CD8-positive, alpha-beta memory T cell (primary cell): ENCODE measurements at places on chromosomes 12 and 14.

DNA sequence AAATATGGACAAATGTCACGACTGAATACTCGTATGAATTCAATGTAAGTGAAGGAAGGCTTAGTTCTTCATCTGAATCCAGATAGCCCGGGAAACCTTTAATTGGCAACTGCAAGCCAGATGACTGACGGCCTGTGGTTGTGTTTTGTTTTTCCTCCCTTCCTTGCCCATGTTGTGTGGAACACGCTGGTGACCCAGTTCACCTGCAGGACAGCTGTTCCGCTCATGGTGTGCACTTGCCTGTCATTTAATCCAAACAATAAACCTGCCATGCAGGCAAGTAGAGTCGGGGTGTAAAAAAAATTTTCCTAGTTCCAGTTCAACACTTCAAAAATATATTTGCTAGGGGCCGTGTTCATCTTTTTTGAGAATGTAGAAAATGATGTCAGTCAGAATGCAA is 88.0 kb downstream of the TMEM132D start:
- no peak overlapping the region for H3K4me3 ChIP-seq
- H3K27me3 ChIP-seq: no peaks in the 10 kb centered on the region
- no peak overlapping the region for H3K27ac ChIP-seq
- no peaks in the 10 kb centered on the region for H3K4me1 ChIP-seq
- H3K36me3 ChIP-seq: no peaks in the 10 kb centered on the region
- no peak for DNase-seq

DNA sequence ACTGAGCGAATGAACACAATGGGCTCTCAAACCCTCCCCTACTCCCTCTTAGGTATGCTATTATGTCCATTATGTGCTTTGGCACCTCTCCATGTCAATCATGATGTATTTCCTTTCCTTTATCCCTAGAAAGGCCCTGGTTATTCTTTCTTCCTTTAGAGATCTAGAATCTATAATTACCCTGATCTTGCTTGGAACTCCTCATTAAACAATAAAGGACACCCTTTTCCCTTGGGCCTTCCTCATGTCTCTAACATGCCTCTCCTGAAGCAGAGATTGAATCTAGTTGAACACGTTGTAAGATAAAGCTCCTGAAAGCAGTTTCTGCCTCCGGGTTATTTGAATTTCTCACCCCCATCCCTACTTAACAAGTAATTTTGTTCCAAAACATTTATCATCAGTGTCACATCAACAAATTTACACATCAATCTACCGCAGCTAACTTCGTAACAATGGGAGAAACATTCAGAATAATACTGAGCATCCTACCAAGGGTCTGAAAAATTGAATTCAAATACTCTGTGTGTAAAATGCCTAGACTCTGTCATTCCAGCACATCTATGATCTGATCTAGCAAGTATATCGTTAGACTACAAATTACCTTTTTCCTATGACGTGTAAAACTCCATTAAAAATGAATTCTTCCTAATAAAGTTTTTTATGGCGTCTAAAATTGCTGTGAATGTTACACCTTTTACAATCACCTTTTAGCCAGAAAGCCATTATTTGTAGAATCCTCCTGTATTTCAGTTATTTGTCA is 5.4 kb downstream of the USP44 start:
- no peak overlapping the region for H3K4me3 ChIP-seq
- DNase-seq: no peak
- H3K27ac ChIP-seq: no peak overlapping the region
- no peaks in the 10 kb centered on the region for H3K36me3 ChIP-seq
- no peaks in the 10 kb centered on the region for H3K27me3 ChIP-seq

GRCh38 chr12:64385468-64385867 is 5.1 kb downstream of the C12orf56 start:
- no peaks in the 10 kb centered on the region for H3K27me3 ChIP-seq
- H3K4me1 ChIP-seq: peaks cover 17% of the 10 kb centered on the region
- no peaks in the 10 kb centered on the region for H3K36me3 ChIP-seq
- DNase-seq: no peak
- no peak overlapping the region for H3K27ac ChIP-seq
- no peak overlapping the region for H3K4me3 ChIP-seq

DNA sequence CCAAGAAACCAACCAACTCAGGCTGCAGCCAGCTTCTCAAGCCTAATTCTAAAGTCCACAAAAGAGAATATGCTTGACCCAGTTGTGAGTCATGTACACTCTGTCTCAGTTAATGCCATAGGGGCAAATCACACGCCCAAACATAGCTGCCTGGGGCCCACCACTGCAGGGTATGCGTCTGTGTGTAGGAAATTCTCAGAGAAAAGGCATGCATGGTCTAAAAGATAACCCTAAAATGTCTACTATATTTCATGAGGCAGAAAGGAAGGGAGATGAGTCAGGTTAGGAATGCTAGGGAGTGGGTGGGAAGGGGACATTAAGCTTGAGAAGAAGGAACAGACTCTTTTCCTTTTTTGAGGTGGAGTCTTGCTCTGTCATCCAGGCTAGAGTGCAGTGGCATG is 22.3 kb upstream of the SPTLC2 start:
- H3K27me3 ChIP-seq: no peaks in the 10 kb centered on the region
- DNase-seq: no peak
- no peaks in the 10 kb centered on the region for H3K36me3 ChIP-seq
- H3K4me3 ChIP-seq: no peak overlapping the region
- no peak overlapping the region for H3K27ac ChIP-seq

- H3K4me1 ChIP-seq: no peaks in the 10 kb centered on the region
- no peak overlapping the region for H3K27ac ChIP-seq
- H3K36me3 ChIP-seq: no peaks in the 10 kb centered on the region
- no peak for DNase-seq
- no peaks in the 10 kb centered on the region for H3K27me3 ChIP-seq
Measured at GRCh38 chr14:89833120-89833532, 121.4 kb downstream of the EFCAB11 start.
